ENCODE measurements at places on chromosomes 5 and 9.

DNA sequence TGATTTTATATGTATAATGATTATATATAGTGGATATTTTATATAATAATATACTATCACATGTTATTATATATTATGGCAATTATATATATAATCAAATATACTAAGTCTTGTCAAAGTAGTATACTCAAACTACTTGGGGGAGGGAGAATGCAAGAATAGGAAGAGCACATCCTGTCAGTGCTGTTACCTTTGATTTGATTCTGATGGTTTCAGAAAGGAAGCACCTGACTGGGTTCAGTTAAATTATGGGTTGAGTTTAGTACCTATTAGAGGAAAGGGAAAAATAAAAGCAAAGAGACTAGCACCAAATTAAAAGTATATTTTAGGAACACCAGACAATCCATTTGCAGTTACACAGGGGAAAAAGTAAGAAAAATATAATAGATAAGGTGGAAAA, 107.6 kb downstream of the GRIA1 start:
- no peak for ATAC-seq

DNA sequence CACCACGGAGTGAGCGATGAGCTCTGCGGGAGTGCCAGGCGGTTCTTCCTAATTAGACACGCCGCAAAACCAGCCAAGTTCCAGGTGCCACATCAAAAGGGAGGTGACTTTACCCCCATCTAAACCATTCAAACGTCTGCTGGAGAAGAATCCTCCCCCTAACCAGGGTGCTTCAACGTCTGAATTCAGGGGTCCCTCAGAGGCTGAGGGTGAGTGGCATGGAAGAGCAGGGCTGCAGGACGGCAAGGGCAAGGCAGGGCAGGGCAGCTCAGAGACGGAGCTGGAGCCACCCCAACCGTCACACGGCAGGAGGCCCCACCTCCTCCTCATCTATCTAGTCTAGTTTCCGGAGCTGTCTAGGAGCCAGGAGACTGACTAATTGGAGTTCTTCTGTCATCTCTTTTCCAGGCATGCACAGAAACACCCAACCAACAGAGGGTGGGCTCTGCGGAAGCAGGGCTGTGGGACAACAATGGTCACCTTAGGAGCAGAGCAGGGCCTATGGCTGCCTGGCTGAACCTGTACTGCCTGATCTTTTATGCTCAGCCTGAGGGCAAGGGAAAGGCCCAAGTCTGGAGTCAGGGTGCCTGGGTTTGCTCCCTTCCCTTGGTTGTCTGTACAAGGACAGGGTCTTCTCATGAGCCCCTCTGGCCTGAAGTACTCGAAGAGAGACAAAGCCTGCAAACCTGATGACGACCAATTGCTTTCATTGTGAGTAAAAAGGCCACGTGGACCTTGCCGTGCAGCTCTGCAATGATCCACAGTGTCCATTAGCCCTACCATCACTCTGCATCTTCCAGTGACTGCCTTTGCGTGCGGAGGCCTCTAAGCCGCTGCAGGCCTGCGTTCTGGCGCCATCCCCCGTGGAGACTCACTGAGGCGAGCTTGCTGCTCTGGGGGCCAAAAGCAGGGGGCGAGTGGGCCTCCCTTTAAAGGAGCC, 81.0 kb upstream of the SLC25A51 start:
- ATAC-seq, result peak; percentile 89

DNA sequence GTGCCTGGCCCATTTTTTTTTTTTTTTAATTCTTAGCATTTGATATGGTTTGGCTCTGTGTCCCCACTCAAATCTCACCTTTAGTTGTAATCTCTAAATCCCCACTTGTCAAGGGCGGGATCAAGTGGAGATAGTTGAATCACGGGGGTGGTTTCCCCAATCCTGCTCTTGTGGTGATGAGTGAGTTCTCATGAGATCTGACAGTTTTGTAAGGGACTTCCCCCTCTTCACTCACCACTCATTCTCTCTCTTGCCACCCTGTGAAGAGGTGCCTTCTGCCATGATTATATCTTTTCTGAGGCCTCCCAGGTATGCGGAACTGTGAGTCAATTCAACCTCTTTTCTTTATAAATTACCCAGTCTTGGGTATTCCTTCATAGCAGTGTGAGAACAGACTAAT, 27.2 kb downstream of the NDUFAF2 start:
- ATAC-seq, result no peak

GRCh38 chr5:86861512-86861911, 243.8 kb downstream of the COX7C start:
- ATAC-seq, result no peak

DNA sequence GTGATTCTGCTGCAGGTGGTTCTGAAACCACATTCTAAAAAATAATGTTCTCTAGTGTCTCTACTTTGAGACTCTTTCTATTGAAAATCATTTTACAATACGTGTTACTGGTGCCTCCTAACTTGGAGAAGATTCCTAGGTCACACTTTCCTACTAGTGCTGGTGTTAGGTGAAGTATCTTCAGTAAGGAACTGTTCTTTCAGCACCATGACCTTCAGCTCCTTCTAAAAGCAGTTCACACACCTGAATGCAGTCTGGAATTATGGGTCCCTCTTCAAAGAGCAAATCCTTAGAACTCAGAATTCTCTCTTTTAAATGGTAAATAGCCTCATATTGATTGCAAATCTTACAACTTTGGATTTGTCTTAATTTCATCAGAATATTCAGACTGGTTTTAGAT, 10.6 kb upstream of the DPYSL3 start:
- no peak for ATAC-seq

GRCh38 chr5:170405817-170406216, 16.6 kb upstream of the KCNMB1 start:
- no peak for ATAC-seq

DNA sequence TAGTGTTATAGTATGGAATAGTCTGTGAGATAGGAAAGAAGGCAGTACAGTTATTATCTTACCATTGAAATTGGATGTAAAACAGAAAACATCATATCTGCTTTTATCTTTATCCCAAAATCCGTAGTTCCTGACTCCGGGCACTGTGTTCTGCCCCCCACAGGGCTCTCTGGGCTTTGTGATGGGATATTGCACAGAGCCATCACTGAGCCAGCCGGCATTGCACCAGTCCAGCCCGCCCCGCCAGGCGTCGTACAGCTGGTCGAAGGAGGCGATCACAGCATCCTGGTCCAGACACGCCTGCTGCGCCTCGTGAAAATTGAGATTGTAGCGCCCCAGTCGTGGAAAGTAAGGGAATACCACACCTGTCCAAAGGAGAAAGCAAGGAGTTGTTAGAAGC, 76.4 kb downstream of the HAPLN1 start:
- no peak for ATAC-seq

- ATAC-seq, result no peak
Measured at GRCh38 chr5:151685749-151686673, 704 bp downstream of the SPARC start.

GRCh38 chr5:7221041-7221440, 174.9 kb upstream of the ADCY2 start:
- no peak for ATAC-seq

GRCh38 chr5:73204332-73204731, 31.3 kb downstream of the TMEM174 start:
- ATAC-seq, result no peak

DNA sequence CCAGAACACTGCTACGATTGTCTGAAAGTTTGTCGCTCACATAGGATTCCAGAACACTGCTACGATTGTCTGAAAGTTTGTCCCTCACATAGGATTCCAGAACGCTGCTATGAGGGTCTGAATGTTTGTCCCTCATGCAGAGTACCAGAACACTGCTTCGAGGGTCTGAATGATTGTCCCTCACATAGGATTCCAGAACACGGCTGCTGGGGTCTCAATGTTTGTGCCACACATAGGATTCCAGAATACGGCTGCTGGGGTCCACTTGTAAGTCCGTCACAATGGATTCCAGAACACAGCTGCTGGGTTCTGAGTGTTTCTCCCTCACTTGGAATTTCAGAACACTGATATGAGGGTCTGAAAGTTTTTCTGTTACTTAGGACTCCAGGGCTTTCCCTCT, 203.3 kb downstream of the FOXD4L6 start:
- no peak for ATAC-seq

GRCh38 chr9:16561121-16561520, 309.3 kb downstream of the BNC2 start:
- ATAC-seq, result no peak

DNA sequence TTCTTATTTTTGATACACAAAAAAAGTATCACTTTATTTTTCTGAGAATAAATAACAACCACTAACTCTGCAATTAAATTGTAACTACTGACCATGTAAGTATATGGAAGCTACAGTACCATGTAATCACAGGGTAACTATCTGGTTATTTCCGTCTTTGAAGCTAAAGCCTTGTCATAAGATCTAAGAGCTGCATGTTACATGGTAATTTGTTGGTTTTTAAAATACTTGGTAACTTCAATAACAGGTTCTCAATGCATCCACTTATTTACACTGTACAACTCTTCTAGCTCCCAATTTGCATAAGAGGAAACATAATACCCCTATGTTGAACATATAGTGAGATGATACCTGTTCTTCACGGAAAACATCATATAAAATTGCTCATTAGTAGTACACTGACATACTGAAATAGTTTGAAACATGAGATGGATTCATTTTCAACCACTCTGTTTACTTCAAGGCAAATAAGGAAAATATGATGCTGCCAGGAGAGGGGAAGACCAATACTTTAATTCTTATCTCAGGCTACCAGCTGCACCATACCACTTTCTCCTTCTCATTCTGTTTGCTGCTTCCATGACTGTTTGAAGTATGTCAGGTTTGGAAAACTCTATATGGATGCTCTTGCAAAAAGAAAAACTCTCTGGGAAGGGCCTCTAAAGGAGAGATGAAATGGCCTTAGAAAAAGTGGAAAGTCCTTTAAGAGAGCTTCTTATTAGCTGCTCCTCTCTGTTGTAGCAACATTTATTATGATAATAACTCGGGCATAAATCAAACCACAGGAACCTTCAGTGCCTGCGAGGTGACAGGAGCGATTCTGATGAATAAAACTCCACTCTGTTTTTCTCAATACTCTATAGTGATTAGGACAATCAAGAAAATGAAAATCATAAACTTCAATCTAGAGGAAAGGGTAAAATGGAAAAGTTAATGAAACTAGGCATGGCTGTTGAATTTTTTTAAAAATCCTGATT, 150.2 kb downstream of the KIAA0825 start:
- no peak for ATAC-seq

DNA sequence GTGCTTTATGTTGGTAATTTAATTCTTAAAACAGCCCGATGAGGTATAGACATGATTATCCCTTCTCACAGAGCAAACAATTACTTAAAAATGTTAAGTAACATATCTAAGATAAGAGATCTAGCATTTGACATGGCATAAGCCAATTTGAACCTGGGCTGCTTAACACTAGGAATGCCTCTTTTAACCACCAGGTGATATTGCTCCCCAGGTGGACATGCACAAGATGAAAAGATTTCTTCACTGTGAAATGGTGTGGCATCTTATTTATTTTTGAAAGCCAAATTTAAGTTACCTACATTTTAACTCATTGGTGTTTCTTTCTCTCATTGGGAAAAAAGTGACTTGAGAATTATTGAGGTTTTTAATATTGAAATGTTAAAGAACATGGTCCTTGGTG, 15.8 kb upstream of the LRRC70 start:
- ATAC-seq, result no peak

DNA sequence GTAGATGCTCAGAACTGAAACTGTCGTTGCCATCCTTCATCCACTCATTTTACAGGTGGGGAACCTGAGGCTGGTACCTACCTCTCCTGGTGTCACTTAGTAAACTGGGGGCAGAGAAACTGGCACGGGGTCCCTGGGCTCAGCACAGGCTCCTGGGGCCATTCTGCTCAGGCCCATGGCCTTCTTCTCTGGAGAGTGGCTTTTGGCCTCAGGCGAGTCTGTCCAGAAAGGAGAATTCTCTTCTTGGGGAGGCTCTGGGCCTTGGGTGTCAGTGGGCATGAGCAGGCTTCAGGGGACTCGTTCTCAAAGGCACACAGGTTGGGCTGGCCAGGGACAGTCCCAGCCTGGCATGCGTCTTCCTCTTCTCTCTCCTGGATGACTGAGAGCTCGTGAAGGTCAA, 24.6 kb downstream of the COL5A1 start:
- no peak for ATAC-seq

DNA sequence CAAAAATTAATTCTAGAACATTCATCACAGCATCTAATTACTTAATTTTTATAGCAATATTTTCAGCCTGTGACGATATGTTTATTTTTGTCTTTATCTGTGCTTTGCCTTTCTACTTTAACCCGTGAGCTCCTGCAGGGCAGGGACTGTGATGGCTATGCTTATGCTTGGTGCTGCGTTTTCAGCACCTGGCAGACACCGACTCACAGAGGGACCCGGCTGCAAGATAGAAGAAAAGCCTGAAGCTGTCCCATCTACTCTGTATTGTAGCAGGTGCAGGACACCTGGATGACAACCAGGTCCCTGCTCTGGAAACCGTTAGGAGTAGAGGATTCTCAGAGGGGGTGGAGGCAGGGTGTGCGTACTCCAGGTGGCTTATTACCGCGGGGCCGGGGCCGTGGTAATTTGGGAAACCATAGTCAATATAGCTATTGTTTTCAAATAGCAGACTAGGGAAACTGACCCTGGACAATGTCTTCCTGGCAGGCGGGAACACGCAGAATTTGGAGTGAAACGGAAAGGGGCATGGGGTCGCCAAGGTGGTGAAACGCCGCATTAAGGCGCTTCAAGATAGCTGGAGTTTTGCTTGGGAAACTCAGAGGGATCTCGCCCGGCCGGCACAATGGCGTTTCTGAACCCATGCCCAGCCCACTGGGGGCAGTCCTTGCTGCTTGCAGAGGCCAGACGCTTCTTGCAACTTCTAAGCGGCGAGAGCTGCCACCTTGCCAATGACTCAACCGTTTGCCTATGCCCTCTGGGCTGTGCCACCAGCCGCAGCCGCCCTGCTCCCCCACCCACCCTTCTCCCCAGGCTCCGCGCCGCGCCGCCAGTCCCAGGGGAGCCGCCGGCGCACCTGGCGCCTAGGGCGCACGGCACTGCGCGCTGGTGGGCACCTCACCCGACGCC, 140.1 kb upstream of the PALM2AKAP2 start:
- peak; percentile 79 for ATAC-seq

DNA sequence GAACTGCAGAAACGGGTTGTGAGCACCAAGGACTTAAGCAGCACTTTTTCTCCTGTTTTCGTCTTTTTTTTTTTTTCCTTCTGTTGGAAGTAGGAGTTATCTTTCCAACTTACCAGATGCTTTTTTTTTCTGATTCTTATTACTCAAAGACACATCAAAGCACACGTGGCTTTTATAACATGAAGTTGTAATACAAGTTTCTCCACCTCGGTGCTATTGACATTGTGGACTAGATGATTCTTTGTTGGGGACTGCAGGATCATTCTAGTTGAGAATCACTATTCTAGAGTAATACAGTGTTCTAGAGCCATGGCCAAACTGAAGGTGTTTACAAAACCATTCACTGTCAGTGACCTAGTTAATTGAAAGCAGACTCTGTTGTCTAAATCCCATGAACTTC, 51.5 kb downstream of the MYO10 start:
- ATAC-seq, result peak; percentile 82

DNA sequence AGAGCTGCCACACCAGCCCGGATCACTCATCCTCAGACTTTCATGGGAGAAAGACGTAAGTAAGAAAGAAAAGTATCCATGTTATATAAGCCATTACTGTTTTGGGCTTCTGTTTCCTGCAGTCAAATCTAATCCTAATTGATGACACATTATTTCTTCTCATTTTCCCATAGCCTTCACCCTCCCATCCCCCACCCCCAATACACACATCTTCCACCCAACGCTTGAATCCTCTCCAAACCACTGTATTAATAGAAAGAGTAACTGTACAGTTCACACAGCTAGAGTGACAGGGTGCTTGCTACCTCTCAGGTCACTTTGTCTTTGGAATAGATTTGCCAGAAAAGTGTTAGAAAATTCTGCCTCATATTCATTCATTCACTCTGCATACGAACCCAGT, 69.3 kb upstream of the IL17B start:
- ATAC-seq, result no peak

All from esophagus mucosa (tissue), 1 donor.